ENCODE measurements at places on chromosomes 4 and X. TPM values are rescaled to one million over a fixed set of nuclear protein-coding genes. Genes with fewer than 3 reads are reported as not detected.
A peak's percentile ranks its signal among the peaks of the same experiment; 100 is the strongest.

The RHOXF2 gene
- 0.20 TPM for polyA plus RNA-seq

The PAK3 gene
- polyA plus RNA-seq: 0.82 TPM

The HS3ST1 gene
- 3.1 TPM for polyA plus RNA-seq

GRCh38 chrX:46573331-46573891 is at the start of gene CHST7:
Gene CHST7 (plus strand): TSS chrX:46573765. CDS start chrX:46573932, 167 bp downstream.
- DNase-seq: no peak

- peak; percentile 1 for DNase-seq
Observed at GRCh38 chr4:132063829-132064228, 1085.3 kb upstream of the PCDH10 start.

DNA sequence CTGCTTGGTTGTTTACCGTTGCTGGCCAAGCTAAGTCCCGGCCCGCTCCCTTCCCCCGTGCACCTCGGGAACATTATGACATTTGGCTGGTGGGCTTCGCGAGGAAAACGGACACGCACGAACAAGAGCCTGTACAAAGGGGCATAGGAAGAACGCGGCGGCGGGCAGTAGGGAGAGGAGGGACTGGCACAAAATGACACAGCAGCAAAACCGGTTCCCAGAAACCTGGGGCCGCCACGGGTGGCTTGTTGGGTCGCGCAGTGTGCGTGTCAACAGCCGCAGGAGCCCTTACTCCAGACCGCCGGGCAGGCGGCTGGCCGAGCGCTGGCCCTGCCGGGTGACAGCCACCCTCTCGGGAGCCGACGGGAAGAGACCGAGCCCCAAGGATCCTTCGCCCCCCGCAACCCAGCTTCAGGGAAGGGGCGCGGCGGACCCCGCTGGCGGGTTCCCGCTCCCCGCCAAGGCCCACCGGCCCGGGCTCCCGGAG is 1.6 kb upstream of the LIN54 start:
- no peak for DNase-seq

- no peak for DNase-seq
Observed at GRCh38 chr4:182547435-182547834, 304.2 kb downstream of the TENM3 start.

DNA sequence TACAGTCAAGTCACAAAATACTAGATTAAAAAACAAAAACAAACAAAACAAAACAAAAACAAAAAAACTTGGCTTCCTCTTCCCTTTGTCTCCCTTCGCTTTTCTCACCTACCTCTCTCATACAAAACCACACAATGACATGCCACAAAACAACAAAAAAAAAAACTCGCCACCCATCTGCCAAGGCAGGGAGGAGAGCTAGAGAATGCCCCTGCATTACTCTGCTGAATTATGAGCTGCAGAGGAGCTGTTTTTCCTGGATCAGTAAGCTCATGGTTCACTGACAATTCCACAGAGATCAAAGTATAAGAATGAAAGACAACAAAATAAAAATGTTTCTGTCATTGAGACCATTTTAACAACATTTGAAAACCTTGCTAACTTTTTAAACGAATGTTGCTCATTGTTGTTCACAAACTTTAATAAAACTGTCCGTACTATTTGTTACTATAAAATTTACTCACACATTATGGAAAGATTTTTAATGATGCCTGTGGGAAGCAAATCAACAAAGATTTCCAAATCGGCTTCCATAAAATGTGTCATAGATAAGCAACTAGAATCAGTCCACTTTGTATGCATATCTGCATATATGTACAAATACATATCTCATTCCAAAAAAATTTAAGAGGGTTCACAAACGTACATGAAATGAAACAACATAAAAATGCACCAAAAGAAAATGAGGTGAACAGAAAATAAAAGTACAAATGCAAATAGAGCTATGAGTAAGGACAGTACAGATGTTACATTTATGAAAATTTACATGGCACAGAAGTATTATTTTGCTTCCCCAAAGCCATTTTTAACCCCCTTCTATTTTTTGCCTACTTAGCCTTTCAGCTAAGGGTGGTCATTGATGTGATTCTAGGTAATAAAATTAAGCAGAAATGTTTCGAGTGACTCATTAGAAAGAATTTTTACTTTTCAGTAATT is 252.4 kb upstream of the FAT4 start:
- no peak for DNase-seq

GRCh38 chr4:143438710-143439109 is 74.8 kb upstream of the SMARCA5 start:
- DNase-seq: no peak

DNA sequence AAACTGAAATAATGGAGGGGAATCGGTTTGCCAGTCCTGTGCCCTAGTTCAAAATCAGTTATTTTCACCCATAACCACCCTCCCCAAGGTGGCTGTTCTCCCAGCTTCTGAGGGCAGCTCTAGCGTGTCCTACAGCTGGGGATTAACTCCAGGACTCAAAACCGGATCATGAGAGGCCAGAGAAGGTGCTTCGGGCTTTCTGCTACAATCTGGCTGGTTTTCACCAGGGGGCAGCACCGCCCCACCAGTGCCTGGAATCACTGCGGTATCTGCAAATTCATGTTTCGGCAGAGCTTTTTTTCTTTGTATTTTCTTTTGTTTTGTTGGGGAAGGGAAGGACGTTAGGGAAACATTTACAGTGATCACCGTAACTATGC is 28.4 kb downstream of the PDHA1 start:
- DNase-seq: peak; percentile 63

DNA sequence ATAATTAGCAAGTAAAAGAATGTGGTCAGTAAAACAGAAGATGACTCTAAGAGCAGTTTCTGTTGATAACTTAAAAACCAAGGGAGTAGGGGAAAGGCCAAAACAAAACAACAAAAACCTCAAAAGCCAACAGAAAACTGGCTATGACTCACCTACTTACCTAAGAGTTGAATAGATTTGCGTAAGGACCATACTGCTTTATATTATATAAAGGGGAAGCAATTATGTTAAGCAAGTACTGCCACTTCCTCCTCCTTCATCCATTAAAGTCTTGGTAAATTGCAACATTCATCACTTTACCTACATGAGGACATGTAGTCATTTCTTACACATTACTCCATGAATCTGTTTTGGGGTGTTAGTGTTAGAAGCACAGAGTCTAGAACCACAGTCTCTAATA is 85.9 kb upstream of the FAM47A start:
- DNase-seq: no peak

GRCh38 chrX:30307466-30307865 is 1.7 kb downstream of the NR0B1 start:
- DNase-seq: no peak

GRCh38 chr4:8297691-8298485 is 28.3 kb downstream of the HTRA3 start:
- DNase-seq: no peak

GRCh38 chr4:85611661-85612060 is 136.7 kb downstream of the ARHGAP24 start:
- DNase-seq: no peak

DNA sequence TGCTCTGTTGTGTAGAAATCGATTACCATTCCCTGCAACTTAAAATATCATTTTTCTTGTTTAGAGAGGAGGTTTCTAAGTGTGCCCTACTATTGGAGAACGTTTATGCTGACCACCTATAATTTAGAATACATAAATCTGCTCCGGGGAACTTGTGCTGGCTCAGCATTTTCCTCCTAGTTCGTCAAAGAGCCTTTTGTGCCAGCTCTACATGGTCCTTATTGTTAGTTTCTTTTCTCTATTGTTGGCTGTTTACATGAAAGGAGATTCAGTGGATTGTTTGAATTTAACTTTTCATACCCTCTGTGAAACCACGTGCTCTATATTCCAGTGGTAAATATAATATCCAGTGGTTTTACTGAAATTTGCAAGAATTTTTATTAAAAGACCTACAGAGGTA is 53.4 kb upstream of the ATP8A1 start:
- no peak for DNase-seq

DNA sequence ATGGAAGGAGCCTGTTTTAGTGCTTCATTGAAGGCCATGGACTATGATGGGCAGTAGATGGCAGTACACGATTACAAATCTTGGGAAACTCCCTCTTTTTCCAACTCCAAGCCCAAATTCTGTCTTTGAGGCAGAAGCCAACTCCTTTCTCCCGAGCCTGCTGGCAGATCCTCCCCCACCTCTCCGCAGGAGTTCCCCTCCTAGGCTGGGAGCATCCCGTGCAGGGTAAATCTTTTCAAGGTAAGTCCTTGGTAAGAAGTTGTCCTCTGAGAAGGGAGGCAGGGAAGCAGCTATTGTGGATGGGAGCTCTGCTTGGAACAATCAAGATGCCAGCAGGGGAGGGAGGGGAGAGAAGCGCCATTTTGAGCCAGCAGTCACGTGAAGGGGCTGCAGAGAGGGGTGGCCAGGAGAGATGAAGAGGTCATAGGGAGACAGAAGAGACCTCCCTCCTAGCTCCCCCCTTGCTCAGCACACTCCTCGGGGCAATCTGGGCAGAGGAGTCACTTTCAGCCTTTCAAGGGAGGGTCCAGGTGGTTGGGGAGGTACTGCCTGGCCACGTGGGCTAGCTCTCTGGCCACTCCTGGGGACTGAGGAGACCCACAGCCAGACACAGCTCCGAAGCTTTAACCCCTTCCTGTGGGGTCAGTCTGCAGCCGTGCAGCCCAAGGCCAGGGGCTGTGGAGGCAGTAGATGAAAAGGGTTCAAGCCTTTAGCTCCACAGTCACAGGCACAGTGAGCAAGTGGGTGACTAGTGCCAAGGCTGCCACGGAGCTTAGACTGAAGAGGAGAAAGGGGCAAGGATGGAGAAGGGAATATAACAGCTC is 9.6 kb downstream of the CC2D2A start:
- DNase-seq: peak; percentile 91

DNA sequence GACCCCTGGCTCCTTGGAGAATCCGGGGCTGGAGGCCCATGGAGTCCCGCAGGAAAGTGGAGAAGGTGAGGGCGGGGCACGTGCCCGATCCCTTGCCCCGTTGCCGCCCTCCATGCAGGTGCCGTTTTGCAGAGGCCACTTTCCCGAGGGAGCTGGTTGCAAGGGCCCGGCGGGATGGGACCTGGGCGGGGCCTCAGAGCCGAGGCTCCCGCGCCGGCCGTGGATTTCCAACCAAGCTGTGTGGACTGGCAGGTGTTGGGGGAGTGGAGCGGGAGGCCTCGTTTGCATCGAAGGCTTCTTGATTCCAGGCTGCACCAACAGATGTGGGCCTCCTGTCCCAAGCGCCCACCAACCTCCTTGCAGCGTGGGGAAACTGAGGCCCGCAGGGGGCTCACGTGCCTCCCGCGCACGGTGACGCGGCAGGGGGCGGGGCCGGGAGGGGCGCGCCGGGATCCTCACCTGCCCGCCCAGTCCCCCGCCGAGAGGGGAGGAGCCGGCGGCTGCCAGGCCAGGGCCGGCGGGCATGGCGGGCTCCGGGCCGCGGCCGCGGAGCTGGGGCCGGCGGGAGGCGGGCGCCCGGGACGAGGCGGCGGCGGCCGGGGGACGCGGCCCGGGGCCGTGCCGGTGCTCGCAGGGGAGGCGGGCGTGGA is 24.9 kb downstream of the SH3BP2 start:
- no peak for DNase-seq

GRCh38 chrX:138691186-138691585 is 20.3 kb downstream of the FGF13 start:
- DNase-seq: no peak
